ENCODE measurements at places on chromosomes 2 and 18. TPM values are rescaled to one million over a fixed set of nuclear protein-coding genes. Genes with fewer than 3 reads are reported as not detected.
A peak's percentile ranks its signal among the peaks of the same experiment; 100 is the strongest.

HOXD12 gene
- not detected for total RNA-seq

RBKS gene
- 6.4 TPM for total RNA-seq

SMPD4 gene
- 73.8 TPM for total RNA-seq

DNA sequence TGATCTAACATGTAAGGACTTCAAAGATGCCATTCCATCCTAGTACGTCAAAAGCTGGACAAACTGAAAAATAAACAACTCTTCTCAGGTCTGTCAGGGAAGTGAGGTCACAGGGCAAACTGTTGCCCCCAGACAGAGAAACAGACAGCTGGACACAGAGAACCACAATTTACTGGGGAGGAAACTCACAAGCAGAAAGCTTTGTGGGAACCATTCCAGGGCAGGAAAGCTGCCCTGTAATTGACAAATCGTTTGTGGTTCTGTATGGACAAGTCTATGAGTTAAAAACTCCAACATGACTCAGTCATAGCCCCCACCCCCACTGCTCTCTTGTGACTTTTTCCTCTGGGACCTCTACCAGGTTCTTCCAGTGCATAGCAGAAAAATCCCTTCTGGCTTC lies 28.4 kb downstream of the MCEE start:
- no peak for DNase-seq

DNA sequence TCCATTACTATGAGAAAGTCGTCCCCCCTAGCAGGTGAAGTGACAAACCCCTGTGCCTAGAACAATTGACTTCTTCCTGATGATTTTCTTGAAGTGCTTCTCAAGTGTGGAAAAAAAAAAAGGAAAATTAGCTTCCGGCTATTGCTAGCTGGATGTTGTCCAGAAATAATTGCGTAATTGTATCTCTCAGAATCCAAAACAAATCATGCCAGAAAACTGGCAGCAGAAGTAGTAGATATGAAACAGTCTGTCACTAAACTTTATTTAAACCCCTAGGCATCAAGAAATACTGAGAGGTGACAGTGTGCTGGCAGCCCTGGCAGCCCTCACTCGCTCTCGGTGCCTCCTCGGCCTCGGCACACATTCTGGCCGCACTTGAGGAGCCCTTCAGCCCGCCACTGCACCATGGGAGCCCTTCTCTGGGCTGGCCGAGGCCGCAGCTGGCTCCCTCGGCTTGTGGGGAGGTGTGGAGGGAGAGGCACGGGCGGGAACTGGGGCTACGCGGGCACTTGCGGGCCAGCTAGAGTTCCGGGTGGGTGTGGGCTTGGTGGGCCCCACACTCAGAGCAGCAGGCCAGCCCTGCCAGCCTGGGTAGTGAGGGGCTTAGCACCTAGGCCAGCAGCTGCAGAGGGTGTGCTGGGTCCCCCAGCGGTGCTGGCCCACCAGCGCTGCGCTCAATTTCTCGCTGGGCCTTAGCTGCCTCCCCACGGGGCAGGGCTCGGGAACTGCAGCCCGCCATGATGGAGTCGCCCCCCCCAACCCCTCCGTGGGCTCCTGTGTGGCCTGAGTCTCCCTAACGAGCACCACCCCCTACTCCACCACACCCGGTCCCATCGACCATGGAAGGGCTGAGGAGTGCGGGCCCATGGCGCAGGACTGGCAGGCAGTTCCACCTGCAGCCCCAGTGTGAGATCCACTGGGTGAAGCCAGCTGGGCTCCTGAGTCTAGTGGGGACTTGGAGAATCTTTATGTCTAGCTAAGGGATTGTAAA lies 80.5 kb upstream of the ABCA12 start:
- no peak for DNase-seq

DNA sequence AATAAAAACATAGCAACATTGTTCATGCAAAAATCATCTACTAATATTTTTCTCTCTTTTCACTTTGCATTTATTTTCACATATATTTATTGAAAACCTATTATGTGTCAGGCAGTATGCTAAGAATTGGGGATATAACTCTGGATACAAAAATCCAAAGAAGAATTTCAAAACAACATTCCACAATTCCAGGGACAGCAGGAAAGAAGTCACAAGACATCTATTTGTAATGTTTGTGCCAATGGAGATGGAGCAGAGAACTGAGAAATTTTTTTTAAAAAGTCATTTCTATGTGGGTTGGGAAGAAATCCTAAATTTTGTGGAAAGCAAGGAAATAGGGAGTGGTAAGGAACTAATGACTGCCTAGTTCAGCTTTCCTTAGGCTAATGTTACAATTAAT lies 128.6 kb upstream of the TLK1 start:
- no peak for DNase-seq

DNA sequence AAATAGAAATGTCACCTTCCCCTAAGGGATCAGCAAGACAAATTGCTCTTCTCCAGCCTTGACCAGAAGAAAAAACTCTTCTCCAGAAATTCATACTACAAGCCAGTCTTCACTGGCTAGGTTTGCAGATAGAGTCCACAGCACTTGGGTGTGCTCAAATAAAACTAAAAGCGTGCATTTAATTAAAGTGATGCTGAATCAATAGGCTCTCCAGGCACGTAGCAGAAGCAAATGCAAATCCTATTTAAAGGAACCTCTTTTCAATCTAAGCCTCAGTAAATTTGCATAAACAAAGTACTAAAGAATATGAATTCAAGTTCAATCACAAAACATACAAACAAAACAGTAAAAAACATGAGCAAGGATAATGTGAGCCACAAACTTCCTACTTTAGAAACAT lies 744.4 kb upstream of the FANCL start:
- no peak for DNase-seq

DNA sequence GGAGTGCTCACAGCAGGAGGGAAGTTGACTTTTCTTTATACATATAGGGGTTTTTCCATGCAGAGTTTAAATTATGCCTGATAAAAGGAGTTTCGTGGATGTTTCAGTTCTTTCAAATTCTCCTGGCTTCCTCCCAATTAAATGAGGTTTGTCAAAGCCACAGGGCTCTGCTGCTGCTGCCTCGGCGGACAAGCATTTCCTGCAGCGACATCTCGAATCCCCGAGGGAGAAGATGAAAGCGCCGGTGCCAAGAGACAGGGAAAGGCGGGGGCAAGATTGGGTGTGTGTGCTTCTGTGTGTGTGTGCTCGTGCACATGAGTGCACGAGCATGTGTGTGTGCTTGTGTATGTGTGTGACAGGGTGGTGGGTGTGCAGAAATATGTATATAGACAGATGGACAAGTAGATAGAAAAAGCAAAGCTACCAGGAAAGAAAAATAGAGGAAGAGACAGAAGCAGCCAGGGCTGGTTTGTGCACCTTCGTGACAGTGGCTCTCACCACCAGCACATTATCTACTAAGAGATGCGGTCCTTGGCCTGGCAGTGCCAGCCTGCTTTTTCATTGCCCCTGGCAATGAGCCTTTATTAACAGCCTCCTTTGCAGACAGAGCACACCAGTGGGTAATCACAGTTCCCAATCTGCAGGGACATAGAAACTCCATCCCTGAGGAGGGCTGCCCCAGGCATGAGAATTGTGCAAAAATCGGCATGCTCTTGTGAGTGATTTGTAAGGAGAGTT lies 76.2 kb downstream of the CDK15 start:
- DNase-seq: peak; percentile 19

- no peak for DNase-seq
These were observed 220.4 kb downstream of the VAPA start for GRCh38 chr18:10134204-10134603.

DNA sequence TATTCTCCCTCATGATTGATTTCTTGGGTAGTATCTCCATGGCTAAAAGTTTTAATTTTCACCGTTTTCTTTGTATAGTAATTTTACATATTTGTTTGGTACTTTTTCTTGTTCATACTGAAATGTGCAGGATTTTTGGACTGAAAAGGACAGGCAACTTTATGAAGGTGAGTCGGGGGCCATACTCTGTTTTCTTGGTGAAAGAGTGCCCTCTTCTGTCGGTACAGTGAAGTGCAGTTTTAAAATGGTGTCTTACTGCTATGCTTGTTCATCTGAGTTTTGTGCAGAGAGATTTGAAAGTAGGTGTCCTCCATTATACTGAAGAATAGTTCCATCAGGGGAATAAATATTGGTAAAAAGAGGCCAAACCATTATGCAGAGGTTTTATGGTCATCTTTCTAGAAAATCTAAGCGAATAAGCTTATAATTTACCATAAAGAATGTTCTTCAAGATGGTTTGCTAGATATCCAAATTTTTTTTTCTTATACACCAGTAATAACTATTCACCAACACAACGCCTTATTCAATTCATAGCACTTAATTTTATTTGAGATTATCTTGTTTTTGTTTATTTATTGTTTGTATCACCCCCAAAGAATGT lies 8.7 kb upstream of the SERPINB13 start:
- DNase-seq: peak; percentile 27

DNA sequence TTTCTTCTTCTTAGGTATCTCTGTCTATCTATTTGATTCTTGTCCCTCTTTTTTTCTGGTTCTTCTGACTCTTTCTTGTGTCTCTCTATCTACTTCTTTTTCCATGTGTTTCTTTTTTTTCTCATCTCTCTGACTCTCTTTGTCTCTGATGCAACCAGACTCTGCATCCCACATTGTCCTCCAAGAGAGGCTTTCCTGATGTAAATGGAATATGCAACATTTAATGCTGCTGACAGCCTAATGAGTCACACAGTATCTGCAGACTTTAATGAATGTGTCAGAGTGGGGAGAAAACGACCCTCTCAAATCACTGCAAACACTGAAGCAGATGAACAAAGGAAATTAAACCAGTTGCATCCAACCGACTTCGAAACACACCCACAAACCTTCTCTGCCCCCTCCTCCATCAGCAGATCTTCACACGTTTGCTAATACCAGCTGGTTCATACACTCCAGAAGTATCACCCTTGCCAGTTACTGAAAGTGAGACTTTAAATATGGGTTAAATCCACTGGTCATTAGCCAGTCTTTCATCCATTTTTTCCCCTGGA lies 351.5 kb downstream of the TXNL1 start:
- DNase-seq: no peak

GRCh38 chr2:128233790-128234395 lies 84.8 kb downstream of the HS6ST1 start:
- no peak for DNase-seq

GRCh38 chr2:38533757-38534545 lies 68.8 kb downstream of the HNRNPLL start:
- no peak for DNase-seq

- DNase-seq: no peak
These were observed 12.3 kb downstream of the PMAIP1 start for GRCh38 chr18:59912007-59912550.

GRCh38 chr2:36405183-36405582 lies 49.6 kb downstream of the CRIM1 start:
- DNase-seq: no peak
